ACHN (cell line): ENCODE measurements at places on chromosomes 1 and 21.

DNA sequence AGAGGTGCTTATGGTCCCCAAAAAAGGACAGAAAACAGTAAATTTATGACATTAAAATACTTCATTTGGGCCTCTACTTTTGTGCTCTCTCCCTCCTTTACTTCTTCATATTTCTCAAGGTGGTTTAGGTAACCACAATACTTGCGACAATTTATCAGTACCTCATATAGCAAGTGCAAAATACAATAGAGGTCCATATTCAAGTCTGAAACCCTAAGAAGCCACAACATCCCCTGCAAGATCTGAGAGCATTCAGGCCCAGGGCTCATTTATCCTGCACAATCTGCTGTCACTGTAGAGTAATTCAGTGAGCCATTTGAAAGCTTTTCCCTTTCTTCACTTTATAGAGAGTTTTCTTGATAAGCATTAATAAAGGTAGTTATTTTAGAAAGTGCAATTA lies 24.2 kb upstream of the ATP6V1G3 start:
- no peak for DNase-seq

- no peak for DNase-seq
Measured at GRCh38 chr1:206706298-206706791, 21.6 kb downstream of the MAPKAPK2 start.

DNA sequence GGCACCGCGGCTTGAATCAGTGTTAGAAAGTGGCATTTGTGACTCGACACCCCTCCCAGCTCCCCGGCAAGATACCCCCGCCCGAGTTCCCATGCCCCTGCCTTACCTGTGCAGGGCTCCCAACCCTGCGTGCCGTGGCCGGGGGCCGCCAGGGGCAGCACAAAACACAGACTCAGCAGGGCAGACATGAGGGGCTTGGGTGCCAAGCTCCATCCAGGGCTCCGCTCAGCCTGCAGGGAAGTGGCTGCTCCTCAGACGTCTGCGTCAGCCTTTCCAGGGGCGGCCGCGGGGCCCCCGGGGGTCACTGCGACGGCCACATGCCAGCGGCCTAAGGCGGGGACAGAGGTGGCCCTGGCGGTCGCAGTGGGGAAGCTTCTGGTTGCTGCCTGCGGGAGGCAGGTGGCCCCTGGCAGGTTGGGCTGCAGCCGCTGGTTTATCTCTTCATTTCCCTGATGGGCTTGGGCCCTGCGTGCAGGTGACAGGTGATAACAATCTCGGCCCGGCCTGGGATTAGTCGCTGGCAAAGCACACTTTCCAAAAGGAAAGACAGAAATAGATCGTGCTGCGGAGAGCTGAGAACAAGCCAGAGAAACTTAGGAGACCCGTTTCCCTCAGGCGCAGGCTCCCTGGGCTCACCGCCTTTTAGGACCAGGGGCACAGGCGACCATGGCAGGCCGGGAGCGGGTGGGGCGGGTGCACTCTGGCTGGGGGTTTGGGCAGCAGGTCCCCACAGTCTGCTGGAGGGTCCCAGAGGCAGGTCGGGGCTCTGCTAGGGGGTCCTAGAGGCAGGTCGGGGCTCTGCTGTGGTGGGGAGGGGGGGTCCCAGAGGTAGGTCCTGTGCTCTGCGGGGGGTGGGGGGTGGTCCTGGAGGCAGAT lies at the start of gene TSPEAR:
TSS of gene TSPEAR (minus strand) at position 246 of the 876 bp plus-strand sequence. CDS start at position 188, 58 bp downstream.
- no peak for DNase-seq

DNA sequence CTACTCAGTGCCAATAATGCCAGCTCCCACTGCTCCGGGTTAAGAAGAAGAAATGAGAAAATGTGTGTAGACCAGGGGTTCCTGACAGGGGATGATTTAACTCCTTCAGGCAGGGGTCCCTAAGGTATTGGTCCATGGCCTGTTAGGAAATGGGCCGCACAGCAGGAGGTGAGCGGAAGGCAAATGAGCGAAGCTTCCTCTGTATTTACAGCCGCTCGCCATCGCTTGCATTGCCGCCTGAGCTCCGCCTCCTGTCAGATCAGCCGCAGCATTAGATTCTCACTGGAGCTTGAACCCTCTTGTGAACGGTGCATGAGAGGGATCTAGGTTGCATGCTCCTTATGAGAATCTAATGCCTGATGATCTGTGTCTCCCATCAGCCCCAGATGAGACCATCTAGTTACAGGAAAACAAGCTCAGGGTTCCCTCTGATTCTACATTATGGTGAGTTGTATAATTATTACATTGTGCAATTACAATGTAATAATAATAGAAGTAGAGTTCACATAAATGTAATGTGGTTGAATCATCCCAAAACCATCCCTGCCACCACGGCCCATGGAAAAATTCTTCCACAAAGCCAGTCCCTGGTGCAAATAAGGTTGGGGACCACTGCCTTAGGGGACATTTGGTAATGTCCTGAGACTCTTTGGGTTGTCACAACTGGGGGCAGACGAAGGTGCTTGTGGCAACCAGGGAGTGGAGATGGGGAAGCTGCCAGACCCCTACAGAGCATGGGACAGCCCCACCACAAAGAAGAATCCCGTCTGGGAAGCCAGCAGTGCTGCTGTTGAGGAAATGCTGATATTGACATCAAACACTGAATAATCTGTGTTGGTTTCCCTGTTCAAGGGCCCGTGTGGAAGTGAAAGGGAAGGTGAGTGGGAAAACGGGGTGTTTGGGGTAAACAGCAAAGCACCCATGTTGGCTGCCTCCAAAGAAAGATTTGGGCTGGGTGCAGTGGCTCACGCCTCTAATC lies 60.8 kb downstream of the DHRS3 start:
- no peak for DNase-seq

GRCh38 chr1:30331415-30332065 lies 391.8 kb downstream of the MATN1 start:
- DNase-seq: no peak

- DNase-seq: no peak
Measured at GRCh38 chr21:34877485-34878128, 171.5 kb downstream of the RUNX1 start.

DNA sequence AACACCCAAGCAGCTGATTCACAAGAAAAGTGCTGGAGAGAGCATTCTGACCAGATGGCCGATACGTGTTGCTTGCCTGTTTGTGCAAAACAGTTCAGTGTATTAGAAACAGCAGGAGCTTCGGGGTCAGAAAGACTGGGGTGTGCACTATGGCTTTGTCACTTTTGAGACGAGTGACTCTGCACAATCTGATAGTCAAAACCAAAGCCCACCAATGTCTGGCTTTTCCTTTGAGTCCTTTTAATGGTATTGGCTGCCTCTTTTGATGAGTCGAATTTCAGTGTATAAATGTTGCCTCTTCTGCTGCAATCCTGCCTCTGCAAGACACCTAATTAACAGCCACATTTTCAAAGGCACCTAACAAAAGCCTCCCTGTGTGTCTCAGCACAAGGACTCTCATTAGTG lies 444.6 kb downstream of the AJAP1 start:
- no peak for DNase-seq

GRCh38 chr1:28449904-28450303 lies 55.9 kb upstream of the RCC1 start:
- no peak for DNase-seq

DNA sequence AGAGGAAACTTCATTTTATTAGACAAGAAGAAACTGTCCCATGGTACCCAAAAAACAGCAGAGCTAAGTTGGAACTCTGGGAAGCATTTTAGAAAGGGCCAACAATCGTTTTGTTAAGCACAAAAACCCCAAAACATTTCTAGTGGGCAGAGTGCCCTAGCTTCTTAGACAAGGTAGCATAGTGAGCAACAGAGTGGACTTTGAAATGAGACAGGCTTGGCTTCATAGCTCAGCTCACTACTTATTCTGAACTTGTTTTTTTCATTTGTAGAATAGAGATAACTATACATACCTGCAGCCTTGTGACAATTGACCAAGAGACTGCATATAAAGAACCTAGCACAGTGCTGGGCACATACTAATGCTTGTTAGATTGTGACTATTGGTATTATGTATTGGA lies 50.1 kb downstream of the HLX start:
- DNase-seq: no peak

- no peak for DNase-seq
Measured at GRCh38 chr1:226731257-226731893, 7.7 kb downstream of the ITPKB start.

GRCh38 chr21:31442339-31442738 lies 98.3 kb upstream of the TIAM1 start:
- no peak for DNase-seq

DNA sequence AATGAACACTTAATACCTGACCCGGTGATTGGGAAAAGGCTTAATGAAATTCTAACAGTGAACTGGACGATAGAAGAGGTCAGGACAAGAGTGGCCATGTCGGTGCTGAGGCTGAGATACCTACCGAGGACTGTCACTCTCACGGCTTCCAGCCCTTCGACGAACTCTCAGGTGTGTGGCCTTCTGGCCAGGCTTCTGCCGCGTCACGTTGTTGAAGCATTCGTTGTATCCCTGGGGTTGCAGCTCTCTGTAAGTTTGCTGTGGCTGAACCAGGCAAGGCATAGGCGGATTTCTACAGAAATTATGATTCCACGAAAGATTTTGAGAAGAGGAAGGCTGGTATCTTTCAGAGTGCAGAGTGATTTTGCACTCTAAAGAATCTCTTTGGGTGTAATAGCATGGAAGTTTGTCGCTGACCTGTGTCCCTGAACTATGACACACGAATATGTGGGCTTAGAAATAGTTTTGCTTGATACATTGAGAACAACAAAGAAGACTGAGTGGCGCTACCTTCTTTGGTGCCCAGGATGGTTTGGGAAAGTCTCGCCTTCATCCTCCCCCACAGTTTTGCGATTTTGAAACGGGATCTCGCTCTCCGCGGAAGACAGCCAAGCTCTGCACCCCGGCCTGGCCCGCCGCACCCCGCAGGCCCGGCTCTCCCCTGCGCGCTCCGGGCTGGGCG lies 403 bp upstream of the EPHX4 start:
- no peak for DNase-seq

GRCh38 chr1:10638559-10639005 lies 157.9 kb downstream of the CASZ1 start:
- DNase-seq: no peak

DNA sequence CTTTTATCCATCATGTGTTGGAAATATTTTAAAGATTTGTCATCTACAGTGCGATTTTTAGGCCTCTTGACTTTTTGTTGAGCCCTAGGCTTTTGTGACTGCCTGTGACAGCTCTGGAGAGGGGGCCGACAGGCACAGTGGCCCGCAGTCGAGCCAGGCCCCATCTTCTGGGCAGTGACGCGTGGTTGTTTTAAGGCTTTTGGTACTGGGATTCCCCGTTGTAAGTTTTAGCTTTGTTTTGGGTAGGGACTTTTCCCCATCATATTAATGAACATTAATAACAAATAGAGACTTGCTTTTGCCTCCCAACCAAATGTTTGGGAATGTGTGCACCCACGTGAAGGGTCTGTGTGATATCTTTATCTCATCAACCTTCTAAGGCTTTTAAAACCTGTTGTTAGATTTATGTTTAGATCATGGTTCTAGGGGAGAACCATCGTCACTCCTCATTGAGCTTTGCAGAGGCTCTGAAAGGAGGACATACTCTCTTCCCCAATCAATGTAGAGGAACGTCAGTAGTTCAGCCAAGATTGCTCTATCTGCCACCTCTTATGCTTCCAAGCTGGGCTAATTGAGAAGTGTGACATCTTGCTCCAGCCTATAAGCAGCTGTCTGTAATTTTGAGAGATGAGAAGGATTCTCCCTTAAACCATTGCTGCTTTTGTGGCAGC lies 34.6 kb downstream of the MAPKAPK2 start:
- DNase-seq: no peak

DNA sequence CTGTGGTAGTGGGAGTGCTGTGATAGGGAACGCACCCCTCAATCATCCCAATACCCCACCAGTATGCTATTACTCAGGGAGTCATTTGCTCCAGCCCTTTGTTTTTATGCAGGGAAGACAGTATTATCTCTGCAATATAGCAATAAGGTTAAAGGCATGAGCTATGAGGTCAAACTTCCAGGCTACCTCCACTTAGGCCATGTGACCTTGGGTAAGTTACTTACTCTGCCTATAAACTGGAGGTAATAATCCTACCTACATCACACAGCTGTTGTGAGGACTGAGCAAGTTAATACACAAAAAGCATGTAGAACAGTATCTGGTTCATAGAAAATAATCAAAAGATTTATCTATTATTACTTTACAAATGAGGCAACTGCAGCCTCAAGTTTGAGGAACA lies 30.1 kb downstream of the MEF2D start:
- DNase-seq: no peak

DNA sequence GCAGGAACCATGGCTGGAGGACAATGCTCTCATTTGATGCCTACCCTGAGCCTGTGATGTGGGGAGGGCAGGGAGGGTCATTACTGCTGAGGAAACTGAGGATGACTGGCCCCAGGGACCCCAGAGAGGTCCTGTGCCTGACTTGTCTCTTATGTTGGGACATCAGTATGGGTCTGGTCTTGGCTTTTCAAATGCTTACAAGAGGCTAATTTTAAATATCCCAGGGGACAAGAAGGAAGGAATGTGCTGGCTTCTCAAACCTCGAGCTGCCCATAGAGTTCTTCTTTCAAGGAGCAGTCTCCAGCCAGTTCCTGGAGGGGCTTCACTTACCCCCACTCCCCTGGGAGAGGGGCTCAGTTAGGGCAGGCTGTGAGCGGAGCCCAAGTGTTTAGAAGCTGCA lies 168.2 kb downstream of the TRABD2B start:
- no peak for DNase-seq
